Fibroblast of the aortic adventitia (primary cell): ENCODE measurements at places on chromosomes 1 and 21. TPM values are rescaled to one million over a fixed set of nuclear protein-coding genes. Genes with fewer than 3 reads are reported as not detected.
A peak's percentile ranks its signal among the peaks of the same experiment; 100 is the strongest.

Gene FAM229A
- 1.6 and 1.7 TPM in 2 replicates for total RNA-seq

DNA sequence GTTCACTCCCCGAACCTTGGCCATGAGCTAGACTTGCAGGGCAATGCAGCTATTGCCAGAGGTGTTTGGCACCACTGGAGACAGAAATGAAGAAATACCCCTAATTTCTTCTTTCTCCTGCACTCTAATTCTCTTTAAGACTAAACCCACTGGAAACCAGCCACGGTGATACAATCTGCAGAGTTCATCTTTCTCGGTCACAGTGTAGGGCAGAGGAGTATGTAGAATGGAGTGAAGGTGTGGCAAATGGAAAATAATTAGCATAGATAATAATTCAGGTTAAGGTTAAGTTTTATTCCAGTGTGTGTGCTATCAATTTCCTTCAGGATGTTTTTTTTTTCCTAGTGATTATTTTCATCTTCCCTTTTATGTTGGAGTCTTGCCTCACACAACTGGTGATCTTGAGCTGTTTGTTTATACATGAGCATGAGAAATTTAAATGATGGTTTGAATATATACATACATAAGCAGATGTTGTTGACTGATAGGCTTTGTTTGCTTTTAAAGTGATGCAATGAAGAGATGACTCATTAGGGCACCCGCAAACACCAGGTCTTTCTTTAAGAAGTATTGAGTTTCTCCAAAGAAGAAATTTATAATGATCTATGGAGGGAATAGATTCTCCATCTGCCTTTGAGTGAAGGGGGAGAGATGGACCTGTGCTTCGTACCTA, 81.9 kb downstream of the SPATA17 start:
- DNase-seq = no peak

GRCh38 chr21:41641821-41642701, 124.8 kb downstream of the RIPK4 start:
- peak; percentile 96 for DNase-seq

Gene LRRC71
- 0.09 TPM in 1 of 2 replicates, not detected in the other for total RNA-seq

Gene TRNAU1AP
- 18.8 and 29.7 TPM in 2 replicates for total RNA-seq

DNA sequence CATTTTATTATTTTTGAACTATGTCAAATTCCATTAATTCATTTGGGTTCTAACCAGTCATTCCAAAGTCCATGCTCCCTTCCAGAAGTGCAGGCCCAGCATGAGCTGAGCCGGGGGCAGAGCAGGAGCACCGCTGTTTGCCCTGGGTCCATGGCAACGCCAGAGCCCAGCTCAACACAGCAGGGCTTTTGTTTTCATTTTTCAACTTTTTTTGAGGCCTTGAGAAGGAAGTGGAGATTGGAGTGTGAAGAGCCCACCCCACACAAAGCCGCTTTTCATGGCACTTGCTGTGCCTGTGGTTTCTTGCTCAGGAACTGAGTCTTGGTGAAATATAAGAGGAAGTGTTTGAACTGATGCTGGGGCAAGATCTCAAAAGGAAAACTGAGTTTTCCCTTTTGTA, 13.2 kb upstream of the PRMT2 start:
- no peak for DNase-seq

DNA sequence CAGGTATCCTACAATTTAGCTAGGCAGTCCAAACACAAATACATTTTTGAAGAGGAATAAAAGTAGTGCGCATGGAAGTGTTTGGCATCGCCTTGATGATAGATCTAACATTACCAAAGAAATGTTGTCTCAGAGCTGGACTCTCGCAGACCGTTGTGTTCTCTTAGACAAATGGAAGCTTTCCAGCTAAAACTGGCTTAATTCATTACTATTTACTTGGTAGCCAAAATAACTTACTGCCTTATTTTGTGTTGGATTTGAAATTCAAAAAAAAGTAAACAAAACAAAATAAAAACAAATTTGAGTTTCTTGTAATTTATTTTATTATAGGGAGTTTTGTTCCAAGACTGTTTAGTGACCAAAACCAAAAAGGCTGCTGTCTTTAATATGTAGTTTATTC, 51.6 kb downstream of the PDE4B start:
- no peak for DNase-seq

Gene PTGS2
- 1.2 and 15.0 TPM in 2 replicates for total RNA-seq

DNA sequence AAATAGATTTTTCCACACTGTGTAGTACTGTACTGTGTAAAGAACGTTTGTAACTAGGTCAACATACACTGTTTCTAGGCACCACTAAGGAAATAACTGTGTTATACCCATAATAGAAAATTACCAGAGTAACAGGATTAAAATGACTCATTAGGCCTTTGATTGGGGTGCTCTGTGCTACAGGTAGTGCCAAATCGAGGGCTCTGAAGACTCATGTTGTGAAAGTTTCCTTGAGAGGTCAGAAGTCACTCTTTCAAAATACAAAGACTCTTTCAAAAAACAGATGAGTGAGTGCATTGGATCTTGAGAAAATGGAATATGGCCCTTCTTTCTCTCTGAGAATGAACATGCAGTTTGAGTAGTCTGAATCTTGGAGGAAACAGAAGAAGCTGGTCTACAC, 143.0 kb downstream of the MRPL39 start:
- DNase-seq = no peak

DNA sequence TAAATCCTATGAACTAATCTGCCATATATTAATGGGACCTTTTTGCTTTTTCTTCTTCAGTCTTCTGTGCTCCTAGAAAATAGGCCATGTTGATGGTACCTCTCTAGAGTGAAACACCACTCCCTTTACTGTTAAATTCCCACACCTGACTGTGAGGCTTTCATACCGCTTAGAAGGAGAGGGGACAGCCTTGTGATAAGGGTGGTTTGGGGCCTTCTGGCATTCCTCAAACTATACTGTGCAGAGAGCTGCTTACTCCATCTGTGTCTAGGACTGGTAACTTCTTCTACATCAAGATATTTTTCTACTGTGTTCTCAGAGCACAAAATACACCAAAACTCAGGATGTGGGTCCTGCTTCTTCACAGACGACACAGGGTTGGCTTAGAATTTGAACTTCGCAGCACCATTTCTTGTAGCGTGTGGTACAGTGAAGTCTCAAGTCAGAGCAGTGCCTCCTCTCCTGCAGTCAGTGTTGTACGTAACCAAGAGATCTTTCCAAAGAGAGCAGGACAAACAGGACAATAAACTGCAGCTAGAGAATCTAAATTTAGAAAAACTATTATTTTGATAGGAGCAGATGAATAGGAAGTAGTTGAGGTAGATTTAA, 43.8 kb downstream of the MACO1 start:
- no peak for DNase-seq

Gene APOBEC4
- total RNA-seq = not detected in 2 replicates

DNA sequence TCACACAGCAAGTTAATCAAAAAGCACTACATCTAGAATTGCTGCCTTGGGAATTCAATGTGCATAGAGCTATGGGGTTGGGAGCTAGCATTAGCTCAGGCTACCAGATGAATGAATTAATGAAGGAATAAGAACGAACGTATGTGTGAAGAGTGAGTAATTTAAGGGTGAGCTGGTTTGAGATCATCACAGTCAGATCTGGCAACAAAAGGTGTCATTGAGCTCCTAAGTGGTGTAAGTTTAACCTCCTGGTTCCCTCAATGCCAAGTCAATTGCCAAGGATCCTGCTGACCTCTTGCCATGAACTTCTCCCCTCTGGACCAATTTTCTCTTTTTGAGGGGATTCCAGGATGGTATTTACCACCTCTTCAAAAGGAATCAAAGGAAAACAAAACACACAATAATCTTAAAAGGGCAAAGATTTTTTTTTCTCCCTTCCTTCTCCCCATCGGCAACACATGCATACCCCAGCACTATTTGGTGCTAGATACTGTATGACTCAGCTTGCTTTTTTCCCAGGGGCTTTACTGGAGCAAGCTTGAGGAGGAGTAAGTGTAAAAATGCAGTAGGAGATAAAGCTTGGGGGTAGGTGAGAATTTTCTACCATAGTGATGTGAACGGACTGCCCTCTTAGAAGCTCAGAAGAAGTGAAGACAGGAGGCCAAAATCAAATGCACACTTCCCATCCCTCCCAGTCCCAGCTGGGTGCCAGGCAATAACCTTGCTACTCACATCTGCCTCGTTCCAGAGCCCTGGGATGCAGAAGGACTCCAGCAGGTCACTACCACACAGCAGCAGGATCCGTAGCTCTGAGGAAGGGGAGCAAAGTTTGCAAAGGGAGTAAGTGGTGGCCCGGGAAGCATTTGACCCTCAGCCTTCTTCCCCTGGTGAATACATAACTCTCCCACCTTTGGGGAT, 92.0 kb downstream of the LAMC2 start:
- DNase-seq = peak; percentile 84

Gene OTUD7B
- 17.7 and 41.7 TPM in 2 replicates for total RNA-seq

DNA sequence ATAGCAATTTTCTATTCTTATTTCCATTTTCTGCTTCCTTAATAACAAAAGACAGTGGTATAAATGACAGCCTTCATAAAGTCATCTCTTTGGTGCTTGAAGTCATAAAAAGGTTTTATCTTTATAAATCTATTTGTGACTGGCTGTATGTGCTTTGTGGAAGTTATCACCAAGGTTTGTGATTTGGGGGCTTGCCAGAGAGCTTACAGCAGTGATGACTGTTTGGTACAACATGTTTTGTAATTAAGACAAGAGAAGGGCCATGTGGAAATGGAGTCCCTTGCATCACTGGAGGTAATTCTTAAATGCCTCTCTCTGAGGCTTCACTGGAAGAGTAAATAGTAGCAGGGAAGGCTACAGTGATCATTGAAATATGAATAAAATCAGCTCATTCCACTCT, 2.7 kb downstream of the SLC35F3 start:
- DNase-seq = no peak

Gene PBX1
- 66.1 and 95.6 TPM in 2 replicates for total RNA-seq

DNA sequence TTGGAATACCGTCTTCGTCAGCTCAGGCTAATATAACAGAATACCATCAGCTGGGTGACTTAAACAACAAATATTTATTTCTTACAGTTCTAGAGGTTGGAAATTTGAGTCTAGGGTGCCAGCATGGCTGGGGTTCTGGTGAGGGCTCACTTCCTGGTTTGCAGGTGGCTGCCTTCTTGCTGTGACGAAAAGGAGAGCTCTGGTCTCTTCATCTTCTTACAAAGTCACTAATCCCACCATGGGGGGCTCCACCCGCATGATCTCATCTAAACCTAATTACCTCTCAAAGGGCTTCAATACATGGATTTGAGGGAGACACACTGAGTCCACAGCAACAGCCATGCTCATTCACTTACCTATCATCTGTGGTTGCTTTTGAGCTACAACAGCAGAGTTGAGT, 78.3 kb downstream of the PSMG1 start:
- no peak for DNase-seq

Gene HMCN1
- total RNA-seq = 95.4 and 106 TPM in 2 replicates

DNA sequence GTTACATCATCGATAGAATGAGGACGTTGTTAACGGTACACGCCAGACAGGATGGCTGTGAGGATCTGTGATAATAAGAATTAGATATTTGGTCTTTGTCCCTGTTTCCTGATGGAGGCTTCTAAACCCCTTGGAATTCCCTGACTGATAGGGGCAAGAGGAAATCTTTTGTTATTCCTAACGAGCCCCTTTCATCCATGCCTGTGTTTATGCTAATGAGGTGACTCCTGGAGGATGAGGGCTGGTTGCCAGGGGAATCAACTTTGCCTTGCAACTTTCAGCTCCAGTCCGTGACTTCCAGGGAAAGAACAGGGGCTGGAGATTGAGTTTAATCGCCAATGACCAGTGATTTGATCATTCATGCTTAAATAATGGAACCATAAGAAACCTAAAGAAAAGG, 39.3 kb upstream of the NLRP3 start:
- no peak for DNase-seq

DNA sequence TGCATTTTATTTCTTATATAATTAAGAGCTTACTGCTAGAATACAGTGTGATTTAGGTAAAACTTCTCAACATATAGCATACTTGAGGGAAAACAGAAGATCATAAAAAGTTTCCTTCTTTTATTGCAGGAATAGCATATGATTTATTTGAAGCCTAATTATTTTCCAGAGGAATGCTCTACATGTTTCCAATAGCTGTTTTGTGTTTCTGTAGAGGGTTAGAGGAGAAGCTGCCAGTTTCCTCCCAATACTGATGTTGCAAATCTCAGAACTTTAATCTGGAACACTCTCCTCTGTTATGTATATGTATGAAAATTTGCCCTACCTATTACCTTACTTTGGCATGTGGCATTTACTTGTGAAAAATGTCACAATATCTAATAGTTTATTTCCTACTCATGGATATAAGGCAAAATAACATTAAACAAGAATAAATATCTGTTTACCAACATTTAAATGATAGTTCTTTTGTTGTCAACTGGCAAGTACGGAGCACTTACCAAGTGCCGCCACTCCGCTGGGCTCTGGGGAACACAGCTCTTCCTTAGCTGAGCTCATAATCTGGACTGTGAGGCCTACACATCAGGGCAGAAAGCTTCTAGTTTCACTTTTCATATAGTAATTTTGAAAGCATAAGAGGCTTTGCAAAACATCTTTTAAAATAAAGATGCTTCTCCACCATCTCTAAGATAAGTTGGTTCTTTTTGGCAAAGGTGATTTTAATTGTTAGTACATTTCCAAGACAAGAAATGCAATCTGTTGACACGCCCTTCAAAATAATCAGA, 239.8 kb upstream of the C1orf105 start:
- peak; percentile 70 for DNase-seq

- no peak for DNase-seq
Measured at GRCh38 chr1:214604523-214604922, 1.5 kb downstream of the CENPF start.

Gene FCRL5
- not detected in 2 replicates for total RNA-seq

- no peak for DNase-seq
Measured at GRCh38 chr1:205074513-205074912, 9.7 kb downstream of the TMEM81 start.

Gene NCAM2
- 5.9 and 19.4 TPM in 2 replicates for total RNA-seq

Gene LHX8
- 0.09 TPM in 1 of 2 replicates, not detected in the other for total RNA-seq

- peak; percentile 16 for DNase-seq
Measured at GRCh38 chr1:61585714-61586113, 139.2 kb downstream of the TM2D1 start.

DNA sequence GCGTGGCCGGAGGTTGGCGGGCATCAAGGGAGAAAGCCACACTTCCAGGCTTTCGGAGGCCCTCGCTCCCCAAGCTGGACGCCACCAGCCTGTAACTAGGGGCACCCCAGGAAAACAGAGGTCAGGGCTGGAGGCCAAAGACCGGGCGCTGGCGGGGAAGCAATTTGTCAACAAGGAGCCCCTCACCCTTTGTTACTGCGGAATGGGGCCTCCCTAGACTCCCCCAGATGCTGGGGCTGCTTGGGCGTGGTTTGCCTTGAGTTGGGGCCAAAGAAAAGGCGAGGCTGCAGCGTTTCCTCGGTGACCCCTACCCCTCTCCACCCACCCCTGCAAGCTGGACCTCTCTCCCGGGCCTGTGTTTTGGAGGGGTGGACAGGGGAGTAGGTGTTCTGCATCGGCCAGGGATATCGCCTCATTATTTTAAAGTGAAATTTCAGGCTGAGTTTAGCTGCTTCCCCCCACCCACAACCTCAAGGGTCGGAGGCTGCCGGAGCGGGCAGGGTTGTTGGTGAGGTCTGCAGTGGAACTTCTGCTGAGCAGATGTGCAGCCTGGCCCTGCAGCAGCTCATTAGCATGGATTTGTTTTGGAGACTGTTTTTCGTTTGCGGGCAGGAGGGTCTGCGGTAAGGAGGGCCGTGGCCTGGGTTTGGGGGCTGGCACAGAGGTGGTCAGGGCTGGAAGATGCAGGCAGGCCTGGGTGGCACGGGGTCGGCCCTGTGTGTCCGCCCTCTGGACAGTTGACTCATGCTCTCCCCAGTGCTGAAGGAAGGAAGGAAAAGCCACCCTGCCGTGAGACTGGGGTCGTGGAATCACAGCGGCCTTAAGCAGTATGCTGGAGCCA, 1.5 kb downstream of the NBL1 start:
- peak; percentile 27 for DNase-seq

Gene SHISA4
- 19.4 and 20.9 TPM in 2 replicates for total RNA-seq

- DNase-seq = peak; percentile 85
Measured at GRCh38 chr1:55474168-55474786, 259.1 kb upstream of the USP24 start.

Gene MYCL
- total RNA-seq = 0.41 and 0.81 TPM in 2 replicates

GRCh38 chr1:62840555-62840954, 56.6 kb downstream of the ATG4C start:
- DNase-seq = no peak
